ENCODE measurements at places on chromosomes 3 and 15.

DNA sequence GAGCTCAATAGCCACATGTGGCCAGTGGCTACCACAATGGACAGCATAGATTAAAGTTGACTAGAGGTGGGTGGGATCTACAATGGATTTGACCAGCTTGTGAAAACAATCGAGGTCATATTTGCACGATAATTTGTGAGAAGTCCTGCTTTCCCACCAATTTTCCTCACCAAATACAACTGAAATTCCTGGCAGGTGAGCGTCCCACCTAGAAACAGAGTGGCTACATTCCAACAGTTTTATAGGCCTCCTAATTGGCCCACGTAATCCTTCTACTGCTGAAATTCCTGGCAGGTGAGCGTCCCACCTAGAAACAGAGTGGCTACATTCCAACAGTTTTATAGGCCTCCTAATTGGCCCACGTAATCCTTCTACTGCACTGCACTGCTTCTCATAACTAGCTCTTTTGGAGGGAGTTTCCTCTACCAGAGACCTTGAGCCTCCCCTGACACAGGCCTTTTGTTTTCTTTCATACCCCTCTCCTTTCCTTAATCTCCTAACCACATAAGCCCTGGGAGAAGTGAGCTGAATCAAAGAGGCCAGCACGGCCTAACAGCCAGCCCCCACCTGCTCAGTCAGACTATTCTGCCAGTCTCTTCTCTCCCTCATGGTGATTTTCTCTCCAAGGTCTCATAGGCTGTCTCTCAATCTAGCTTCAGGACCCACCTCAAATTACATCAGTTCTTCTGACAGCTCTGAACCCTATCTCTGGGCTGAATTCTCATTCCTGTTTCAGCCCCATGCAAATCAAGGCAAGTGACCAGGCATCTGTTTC, 80.2 kb downstream of the BFSP2 start:
- DNase-seq: no peak

DNA sequence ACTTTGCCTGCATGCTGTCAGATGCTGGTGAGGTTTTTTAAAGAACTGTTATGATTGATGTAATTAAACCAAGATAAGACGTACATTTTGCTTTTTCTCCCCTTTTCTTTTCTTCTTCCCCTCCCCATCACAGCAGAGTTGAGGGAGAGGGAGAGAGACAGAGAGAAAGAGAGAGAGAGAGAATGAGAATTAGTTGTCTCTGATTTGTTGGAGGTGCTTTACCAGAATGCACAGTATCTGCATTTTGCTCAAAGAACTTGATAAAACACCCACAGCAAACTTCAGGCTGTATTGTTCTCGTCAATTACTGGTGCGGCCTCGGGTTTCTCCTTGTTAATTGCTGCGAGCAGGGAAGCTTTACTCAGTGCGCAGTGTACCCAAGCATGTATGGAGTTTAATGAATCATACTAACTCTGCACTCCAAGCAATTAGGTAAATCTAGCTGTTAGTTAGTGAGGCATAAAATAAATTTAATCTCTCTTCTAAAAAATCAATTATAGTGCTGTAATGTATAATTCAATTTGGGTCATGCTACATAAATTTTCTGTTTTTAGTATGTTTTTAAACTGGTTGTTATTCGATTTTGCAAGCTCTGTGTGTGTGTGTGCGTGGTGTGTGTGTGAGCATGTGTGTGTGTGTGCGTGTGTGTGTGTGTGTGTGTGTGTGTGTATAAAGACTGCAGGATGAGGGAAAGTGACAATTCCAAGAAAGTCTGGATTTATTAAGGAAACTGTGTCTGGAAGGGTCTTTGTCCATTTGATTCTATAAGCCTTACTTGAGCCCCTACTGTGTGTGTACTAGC, 273.4 kb downstream of the TLE3 start:
- no peak for DNase-seq

DNA sequence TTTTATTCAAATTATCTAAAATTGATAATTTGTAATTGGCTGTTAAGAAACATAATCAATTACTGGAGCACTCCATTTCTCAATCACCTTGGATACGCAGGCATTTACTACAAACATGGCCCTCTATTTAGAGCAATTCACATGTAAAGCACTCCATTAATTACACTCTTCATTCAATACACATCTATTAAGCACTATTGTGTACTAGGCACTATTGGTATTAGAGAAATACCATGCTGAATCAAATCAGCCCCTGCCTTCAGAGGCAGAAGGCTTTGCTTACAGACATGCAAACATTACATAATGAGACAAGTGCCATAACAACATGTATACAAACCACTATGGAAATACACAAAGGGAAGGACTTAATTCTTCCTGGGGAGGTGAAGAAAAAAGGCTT, 69.1 kb downstream of the PEAK1 start:
- no peak for DNase-seq

- no peak for DNase-seq
Observed at GRCh38 chr15:51338496-51338895, at the start of gene CYP19A1. CYP19A1 (minus strand) TSS chr15:51338596; CDS start chr15:51242912, 95,684 bp downstream.

DNA sequence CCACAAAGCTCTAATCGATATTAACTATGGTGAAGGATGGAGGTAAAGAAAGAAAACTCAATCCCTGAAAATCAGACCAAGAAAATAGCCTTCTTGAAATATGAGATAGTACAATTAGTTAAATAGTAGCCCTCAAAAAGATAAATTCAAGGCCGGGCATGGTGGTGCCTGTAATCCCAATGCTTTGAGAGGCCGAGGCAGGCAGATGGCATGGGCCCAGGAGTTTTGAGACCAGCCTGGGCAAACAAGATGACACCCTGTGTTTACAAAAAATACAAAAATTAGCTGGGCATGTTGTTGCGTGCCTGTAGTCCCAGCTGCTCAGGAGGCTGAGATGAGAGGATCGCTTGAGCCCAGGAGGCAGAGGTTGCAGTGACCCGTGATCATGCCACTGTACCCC, 31.6 kb upstream of the CEP152 start:
- DNase-seq: peak; percentile 54

DNA sequence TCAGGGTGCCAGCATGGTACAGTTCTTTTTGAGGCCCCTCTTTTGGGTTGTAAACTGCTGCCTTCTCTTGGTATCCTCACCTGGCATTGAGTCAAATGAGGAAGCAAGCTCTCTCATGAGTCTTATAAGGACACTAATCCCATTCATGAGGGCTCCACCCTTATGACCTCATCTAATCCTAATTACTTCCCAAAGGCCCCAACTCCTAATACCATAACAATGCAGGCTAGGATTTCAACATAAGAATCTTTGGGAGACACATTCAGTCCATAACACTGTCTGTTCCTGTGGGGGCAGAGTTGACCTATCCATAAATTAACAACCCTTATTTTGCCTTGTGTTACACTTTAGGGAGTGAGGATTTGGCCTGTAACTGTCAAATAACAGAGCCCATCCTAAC, 278.3 kb downstream of the LRTM1 start:
- DNase-seq: no peak

GRCh38 chr15:51129535-51130188, 35.0 kb upstream of the TNFAIP8L3 start:
- no peak for DNase-seq

GRCh38 chr3:191695815-191696153, 234.8 kb downstream of the PYDC2 start:
- DNase-seq: no peak

DNA sequence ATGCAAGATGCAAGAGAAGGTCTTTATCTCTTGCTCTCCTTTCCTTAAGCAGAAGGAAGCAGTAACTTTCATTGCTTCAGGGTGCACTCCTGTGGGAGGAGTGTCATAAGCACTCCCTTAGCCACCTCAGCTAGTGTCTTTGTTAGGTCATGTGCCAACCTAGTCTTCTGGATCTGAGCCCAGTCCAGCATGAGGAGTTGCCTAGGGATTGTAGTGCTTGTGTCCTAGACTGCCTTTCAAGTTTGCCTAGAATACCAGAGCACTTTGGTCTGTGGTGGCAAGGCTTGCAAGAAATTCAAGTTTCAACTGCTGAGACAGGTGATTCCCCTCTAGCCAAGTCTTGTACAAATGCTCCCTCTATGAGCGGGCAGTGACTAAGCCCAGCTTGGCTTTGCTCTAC, 633.6 kb downstream of the ZNF385D start:
- no peak for DNase-seq

DNA sequence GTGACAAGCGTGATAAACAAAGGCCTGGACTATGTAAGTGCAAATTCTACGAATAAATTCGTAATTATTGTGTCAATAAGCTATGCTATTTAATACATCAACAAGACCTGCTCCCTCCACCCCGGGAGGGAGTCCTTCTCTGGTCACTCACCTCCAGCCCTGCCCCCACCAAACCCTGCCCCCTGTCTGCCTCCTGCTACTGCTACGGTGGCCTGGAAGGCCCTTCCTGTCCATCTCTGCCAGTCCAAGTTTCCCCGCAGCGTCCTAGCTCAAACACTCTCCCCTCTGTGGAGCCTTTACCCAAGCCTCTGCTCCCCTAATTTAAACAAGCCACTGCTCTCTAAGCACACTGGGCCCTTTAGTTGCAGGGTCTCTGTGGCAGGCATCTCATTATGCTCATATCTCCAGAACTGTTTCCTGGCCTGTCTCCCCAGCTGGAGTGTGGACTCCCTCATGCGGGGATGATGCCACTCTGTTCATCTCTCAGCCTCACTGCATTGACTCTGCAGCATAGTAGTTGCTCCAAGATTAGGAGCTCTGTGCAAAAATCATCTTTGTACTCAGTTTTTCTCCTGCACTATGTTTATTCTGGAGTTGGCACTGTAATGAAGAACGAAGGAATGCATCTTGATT, 241.2 kb downstream of the NTRK3 start:
- no peak for DNase-seq

DNA sequence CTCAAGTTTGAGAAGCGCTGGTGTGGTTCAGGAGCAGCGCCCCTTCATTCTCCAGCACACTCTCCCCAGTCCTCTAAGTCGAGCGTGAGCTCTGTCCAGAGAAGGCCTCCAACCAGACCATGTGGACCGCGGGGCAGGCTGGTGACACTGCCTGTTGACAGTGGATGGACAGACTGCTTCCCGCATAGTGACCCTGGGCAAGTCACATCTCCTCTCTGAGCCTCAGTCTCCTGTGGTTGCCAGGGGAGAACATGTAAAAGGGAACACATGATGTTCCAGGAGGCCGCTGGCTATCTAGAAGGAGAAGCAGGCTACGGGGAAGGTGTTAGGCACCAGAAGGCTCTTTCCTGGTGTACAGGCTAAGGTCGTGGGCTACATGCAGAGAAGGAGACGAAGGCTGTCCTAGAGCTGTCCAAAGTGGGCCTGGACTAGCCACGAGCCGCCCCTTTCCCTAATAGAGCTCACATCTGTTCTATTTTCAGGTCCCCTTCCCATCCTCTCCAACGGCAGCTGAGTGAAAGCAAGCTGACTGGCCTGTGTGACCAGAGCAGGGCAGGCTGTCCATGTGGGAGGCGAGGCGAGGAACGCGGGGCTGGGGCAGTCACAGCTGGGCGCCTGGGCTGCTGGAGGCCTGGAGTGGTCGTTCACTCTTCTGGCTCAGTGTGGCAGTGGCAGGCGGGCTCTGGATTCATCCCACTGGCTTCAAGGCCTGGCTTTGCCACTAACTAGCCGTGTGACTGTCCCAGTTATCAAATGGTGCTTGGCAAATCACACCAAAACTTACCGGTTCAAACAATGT, 11.1 kb downstream of the ISG20 start:
- DNase-seq: no peak

- no peak for DNase-seq
Observed at GRCh38 chr3:499001-499761, 302.6 kb downstream of the CHL1 start.

DNA sequence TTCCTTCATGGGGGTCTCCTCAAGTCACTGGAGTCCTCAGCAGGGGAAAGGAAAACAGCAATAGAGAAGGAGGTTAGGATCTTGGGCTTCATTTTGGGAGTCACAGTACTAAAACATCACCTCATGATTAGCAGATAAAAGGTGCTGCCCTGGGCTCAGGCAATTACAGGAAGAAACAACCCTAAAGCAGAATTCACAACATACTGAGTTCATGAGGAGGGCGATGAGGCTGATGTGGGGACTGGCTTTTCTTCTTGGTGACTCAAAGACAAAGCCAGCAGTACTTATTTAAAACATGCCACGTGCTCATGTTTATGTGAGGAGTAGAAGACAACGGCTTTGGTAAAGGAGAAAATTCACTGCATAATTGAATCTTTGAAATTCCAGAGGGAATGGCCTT, 822.3 kb upstream of the CFAP20DC start:
- no peak for DNase-seq
